Amygdala (tissue), 56 donors: ENCODE measurements at places on chromosomes 16 and 17.

- no peak for DNase-seq
Observed at GRCh38 chr17:58413684-58414083, 3.6 kb downstream of the RNF43 start.

DNA sequence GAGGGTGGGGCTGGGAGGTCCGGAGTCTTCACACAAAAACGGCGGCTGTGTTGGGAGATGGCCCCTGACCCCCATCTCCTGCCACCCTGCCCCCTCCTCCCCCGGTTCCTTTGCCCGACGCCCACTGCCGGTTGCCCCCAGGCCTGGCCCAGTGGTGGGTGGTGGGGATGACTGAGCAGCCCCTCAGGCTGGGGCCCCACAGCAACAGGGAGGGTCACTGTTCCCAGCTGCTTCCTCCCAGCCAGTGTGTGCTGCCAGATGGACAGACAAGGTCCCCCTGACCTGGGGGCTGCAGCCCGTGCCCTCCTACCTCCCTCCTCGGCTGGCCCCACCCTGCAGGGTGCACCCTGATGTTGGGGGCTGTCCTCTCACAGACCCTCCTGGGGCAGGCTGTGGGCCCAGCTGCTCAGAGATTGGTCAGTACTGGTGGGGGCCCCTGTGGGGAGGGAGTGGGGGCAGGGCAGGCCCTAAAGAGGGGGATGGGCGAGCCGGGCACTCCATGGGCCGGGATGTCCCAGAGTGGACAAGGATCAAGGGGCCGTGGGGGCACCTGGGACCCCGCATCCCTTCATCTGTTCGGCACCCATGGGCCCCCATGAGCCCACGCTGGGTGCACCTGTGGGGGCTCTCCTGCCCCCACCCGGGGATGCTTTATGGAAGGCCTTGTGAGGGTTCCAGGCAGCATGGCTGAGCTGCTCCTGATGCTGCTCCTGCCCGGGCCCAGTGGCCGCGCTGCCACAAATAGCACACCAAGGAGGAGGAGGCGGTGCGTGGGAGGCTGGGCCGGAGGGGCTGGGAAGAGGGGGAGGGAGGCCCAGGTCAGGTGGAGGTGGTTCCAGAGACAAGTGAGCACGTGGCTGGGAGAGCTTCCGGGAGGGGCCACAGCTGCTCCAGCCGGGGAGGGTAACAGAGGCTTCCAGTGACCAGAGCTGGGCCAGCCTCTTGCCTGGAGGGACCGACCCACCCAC, 5.1 kb downstream of the C1QTNF8 start:
- DNase-seq = no peak

DNA sequence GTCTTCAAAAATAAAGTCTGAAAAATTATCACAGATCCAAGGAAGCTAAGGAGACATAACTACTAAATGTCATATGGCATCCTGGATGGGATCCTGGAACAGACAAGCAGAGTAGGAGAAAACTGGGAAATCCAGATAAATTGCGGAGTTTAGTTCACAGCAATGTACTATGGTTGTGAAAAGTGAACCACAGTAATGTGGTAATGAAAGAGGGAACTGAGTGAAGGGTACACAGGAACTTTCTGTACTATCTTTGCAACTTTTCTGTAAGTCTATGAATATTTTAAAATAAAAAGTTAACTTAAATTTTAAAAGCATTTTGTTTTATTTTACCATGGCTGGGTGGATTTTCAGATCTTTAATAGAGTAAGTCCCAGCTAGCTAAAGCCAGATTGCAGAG, 16.3 kb downstream of the SLFN12L start:
- DNase-seq = no peak

- DNase-seq = no peak
Observed at GRCh38 chr17:70454908-70455307, 285.6 kb downstream of the KCNJ2 start.

DNA sequence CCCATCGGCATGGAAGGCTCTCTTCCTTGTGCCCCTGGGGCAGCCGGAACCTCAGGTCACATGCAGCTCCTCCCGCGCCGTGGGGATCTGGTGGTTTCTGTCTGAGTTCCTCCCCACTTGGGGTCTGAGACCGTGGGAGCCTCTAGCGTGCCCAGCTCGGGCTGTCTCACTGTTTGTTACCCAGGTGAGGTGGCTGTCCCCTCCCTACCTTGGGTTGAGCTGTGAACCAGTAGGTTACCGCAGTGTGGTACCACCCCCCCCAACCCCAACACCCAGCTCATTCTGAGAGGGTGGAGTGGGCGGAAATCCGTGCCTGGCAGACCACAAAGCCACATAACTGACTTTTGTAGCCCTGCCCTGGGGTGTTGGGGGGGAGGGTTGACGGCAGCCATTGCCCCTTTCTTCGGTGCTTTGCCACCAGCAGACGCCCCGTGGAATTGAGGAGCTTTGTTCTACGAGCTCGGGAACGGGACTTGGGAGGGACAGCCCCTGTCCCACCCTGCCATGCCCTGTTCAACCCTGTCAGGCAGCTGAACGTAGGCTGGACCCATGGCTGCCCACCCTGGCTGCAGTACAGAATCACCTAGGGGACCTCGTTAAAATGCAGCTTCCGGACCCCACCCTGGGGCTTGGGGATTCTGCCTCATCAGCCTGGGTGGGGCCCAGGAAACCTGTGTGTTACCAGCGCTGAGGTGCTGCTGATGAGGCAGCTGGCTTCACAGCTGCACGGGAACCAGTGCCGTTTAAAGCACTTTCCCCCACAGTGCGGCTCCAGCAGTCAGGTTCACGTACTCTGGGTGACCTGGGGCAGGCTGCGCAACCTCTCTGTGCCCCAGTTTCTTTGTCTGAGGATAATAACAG, 18.5 kb downstream of the RAP1GAP2 start:
- no peak for DNase-seq

DNA sequence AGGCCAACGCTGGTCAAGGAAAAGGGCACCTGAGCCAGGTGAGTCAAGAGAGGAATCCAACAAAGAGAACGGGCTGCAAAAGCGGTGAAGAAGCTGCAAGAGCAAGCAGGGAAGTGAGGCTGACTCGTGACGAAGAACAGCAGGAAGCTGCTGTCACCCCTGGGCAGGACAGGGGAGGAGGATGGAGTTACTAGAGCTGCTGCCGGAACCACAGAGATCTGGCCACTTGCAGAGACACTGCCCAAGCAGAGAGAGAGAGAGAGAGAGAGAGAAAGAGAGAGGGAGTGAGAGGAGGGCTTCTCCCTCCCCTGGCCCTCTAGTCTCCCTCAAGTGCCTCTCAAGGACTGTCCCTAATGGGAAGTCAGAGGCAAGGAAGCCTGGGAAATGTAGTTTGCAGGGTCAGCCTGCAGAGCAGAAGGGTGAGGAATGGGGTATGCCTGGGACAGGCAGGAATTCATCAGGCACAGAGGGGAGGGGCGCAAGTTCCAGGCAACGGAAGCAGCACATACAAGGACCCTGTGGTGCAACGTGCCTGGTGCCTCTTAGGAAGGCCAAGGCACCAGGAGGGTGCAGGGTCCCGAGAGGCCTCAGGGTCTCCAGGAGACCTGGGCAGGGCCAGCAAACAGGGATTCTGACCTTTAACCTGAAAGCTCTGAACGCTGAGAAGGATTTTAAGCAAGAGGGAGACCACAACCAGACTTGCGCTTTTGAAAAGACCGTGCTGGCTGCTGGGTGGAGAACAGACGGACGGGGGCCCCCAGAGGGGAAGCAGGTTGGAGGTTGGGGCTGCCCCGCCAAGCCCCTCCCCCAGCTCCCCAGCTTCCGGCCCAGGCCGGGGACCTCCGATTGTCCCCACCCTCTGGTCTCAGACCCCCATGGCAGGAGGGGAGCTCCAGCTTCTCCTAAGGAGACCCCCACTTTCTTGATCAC, 45.8 kb upstream of the CIBAR2 start:
- DNase-seq = no peak

DNA sequence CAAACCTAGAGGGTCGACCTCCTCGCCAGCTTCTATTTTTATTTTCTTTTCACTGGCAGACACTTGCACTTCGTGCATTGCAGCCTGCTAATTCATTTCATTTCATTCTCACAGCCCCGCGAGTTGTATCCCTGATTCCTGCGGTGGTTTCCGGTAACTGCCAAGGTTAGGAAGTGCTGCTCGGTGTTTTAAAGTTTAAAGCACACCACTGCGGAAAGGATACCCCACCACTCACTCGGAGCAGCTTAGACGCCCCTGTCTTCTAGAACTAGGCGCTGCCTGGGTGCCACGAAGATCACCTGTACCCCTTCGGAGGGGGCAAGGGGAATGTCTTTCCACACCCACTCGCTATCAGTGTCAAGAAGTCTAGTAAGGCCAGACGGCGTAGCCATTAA, 509 bp downstream of the CNEP1R1 start:
- DNase-seq = no peak

GRCh38 chr17:45279898-45280297, 18.0 kb upstream of the SPATA32 start:
- no peak for DNase-seq
